ENCODE measurements at places on chromosomes 3 and 15. TPM values are rescaled to one million over a fixed set of nuclear protein-coding genes. Genes with fewer than 3 reads are reported as not detected.

ERC2 gene
- total RNA-seq = 4.0 TPM

RPL29 gene
- total RNA-seq = 1,017 TPM

EPHA3 gene
- 5.4 TPM for total RNA-seq

GNB4 gene
- 36.0 TPM for total RNA-seq

SLC24A5 gene
- not detected for total RNA-seq

ITIH1 gene
- not detected for total RNA-seq

GRCh38 chr3:36843065-36844051 is 79.0 kb upstream of the DCLK3 start:
- no peak for DNase-seq

DNA sequence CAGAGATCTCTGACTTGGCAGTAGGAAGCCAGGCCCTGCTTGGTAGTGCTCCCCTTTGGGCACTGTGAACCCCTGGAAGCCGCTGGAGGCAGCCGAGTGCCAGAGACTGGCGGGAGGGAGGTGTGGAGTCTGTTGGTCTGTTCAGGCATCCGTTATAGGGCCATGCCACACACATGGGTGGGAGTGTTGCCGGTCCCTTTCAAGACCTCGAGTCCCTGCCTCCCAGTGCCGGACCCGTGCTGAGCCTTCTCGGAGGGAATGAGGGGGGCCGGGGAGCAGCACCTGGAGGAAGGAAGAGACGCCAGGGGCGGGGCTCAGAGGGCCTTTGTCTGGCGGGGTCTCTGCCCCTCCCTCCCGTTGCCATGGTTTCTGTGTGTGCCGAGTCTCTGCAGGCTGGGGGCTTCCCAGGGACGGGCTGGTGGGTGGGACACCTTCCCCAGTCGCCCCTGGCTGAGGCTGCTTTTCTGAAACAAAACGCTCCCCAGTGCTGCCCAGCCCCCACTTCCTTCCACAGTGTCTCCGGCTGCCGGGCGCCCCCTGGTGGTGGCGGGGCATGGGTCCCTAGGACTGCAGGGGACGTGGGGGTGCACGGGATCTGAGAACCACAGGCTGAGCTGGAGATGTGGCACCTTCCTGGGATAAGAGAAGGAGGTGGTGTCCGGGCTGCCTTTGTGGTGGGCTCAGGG is 10.0 kb downstream of the GNAI2 start:
- peak; percentile 91 for DNase-seq

DNA sequence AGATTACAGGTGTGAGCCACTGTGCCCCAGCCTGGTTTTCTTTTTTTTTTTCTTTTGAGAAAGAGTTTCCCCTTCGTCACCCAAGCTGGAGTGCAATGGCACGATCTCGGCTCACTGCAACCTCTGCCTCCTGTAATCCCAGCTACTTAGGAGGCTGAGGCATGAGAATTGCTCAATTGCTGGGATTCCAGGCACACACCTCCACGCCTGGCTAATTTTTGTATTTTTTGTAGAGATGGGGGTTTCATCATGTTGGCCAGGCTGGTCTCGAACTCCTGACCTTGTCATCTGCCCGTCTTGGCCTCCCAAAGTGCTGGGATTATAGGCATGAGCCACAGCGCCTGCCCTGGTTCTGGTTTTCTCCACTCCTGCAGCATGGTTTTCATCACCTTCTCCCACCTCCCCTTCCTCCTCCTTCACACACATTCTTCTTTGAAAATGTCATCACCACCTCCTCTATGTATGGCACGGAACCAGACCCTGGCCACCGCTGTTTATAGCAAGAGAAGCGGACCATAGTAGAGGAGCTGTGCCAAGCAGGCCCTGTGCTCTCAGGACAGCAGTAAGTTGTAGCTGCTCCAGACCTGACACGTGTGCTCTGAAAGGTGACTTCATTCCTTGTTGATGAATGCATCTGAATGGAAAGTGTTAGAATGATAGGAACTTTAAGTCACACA is 14.6 kb upstream of the AHSG start:
- peak; percentile 61 for DNase-seq

DNA sequence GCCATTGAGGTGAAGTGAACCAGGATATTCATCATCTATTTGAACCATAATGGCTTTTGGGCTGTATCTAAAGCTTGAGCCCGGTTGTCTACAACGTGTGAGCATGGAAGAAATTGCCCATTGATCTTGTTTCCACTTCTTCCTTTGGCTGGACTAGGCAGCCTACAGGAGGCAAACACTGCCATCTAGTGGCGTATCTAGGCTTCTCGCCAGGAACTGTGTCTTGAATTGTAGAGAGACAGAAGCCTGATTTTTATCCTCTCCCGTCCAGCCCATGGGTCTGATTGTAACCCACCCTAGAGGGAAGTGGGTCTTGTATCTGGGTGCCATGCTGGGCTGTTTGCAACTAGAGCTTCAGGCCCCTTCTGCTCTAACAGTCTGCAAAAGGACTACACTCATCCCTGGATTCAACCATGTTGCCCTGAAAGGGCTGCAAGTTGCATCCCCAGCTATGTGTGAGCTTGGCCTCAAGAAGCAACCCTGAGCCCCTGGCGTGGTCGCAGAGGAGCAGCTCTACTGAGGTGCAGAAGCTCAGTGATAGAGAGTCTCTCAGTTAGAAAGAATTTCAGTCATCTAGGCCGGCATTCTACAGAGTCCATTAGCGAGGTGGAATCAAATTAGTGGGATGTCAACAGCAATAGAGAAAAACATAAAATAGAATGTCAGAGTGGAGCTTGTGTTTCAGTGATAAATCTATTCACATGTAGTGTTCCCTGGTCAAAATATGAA is 170.2 kb upstream of the UMPS start:
- peak; percentile 77 for DNase-seq

- no peak for DNase-seq
Observed at GRCh38 chr15:52255935-52256334, 39.7 kb downstream of the MYO5C start.

DNA sequence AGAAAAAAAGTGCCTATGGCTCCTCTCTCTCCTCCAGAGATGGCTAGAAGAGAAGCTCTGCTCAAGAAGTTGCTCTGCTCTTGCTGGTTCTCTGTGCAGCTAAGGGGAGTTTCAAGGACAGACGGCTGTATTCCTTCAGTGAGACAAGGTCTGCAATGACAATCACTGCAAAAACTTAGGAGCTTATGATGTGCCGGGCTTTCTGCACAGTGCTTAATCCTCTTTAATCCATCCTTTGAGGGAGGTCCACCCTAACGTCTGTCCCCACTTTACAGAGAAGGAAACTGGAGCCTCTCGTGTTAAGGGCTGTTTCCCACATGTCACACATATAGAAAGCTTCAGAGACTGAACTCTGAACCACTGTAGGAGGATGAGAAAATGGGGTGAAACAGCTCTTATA is 260.6 kb downstream of the MEX3B start:
- no peak for DNase-seq

GRCh38 chr15:33699691-33700447 is 268.4 kb upstream of the CHRM5 start:
- no peak for DNase-seq
